Activated CD4-positive, CD25-positive, alpha-beta regulatory T cell treated with anti-CD3 and anti-CD28 coated beads, Interleukin-2, amount 50 U/mL, for 72 hours (primary cell): ENCODE measurements at places on chromosomes 5 and 9.

DNA sequence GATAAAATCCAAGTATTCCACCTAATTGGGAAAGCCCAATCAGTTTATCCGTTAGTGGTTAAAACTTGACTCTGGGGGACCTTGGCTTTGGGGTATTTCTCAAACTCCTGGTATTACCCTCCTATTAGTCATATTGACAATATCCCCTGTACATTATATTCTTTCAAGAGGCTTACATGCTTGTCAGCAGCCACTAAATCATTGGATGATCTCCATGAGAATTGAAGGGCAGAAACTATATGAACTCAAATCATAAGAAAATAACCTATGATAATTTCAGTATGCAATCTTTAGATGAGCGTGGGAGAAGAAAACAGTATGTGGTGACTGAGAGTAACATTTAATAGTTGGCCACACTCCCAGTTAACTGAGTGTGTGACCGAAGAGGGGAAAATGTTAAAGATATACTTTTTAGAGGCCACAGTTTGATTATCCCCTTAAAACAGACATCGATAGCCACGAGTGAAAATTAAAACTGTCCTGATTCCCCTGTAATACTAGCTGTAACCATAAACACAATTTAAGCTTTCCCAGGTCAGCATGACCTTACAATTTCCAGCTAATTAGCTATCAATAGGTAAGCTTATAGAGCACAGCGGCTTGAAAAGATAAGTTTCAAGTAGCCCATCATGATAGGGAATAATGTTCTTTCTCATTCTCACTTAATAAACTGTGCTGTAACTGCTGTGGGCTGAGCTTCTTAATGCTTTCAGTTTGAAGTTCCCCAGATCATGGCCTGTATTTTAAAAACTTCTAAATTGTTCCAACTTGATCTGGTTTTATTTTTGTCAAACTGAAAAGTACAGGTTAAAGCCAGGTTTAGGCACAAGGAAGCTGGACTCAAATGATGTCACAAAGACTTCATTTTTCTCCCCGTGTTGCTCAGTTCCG lies 58.6 kb downstream of the PUM3 start:
- no peak for DNase-seq

GRCh38 chr9:134647359-134648080 lies 5.9 kb downstream of the COL5A1 start:
- no peak for DNase-seq

DNA sequence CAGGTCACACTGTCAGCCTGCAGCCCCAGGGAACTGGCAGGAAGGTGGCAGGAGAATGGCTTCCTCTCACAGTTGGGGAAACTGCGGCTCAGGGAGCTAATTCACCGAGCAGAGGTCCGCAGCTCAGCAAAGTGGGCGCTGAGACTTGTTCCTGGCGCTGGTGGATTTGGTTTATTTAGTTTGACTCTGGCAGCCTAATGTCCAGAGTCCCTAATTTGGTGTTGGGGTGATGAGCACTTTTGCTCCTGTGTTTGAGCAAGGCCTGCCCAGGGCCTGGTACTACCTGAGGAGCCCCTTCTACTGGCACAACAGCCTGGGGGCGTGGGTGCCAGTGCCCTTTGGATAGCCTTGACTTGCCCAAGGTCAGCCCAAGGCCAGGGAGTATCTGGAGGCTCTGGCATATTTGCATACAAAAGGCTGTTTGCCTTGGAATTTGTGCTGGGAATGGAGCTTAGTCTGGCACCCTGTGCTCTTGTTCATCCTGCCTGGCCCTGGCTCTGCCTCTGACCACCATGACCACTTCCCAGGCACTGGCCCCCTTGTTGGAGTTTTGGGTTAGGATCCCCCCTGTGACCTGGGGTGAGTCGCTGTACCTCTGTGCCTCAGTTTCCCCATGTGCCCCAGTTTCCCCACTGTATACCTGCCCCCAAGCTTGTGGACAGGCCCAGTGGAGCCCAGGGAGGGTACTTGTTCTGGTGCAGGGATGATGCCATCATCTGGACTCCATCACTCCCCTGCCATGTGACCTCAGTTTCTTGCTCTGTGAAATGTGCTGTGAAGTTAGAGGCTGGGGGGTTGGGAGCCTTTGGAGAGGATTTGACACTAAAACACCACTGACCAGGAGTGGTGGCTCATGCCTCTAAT lies 1.4 kb downstream of the SUSD3 start:
- no peak for DNase-seq

DNA sequence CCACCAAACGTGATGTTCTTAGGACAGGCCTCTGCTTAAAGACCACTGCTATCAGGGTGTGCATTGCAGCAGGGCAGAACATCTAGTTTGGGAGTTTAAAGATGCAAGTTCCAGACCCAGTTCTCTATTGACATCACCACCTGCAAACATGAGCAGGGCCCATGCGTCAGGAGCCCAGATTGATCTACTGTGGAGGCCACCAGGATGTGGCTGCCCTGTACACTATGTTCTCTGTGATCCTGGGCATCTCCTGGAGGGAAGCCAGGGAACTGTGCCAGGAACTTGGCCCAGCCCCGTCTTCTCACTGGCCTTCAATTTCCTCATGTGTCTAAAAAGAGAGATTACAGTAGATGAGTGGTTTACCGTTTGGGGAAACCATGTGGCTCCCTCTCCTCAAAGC lies 87.1 kb downstream of the PDE6A start:
- no peak for DNase-seq

DNA sequence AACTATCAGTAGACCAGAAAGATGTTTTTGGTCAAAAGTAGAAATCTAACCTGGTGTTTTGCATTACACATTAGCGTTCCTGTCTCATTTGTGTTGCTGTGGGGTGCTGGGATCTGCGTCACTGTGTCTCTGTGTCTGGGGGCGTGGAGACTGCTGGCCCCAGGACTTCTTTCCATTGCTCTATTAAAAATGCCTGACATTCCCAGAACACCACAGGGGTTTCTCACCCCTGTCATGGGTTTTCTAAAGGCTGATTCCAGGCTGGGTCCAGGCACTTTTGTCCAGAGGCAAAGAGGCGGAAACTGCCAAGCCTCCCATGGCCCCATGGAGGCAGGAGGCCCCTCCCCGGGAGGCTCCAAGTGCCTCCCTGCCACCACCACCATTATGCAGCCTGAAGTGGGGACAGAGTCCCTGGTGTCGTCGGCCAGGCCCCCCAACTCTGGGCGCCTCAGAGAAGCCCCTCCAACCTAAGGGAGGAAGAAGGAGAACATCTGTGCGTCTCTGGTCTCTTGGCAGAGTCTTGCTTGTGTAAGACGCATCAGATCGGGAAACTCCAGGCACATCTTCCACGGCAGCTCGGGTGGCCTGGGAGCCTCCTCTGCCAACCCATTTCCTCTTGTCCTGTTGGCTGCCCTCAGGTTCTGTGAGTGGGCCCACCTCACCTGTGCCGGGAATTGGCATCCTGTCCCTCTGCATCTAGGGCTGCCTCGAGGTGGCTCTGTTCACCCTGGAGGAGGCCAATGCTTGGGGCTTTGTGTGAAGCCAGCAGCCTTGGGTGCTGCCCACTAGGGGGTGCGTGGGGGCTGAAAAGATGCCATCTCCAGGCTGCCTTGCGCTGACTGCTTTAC lies 13.8 kb upstream of the PLEKHG4B start:
- no peak for DNase-seq

DNA sequence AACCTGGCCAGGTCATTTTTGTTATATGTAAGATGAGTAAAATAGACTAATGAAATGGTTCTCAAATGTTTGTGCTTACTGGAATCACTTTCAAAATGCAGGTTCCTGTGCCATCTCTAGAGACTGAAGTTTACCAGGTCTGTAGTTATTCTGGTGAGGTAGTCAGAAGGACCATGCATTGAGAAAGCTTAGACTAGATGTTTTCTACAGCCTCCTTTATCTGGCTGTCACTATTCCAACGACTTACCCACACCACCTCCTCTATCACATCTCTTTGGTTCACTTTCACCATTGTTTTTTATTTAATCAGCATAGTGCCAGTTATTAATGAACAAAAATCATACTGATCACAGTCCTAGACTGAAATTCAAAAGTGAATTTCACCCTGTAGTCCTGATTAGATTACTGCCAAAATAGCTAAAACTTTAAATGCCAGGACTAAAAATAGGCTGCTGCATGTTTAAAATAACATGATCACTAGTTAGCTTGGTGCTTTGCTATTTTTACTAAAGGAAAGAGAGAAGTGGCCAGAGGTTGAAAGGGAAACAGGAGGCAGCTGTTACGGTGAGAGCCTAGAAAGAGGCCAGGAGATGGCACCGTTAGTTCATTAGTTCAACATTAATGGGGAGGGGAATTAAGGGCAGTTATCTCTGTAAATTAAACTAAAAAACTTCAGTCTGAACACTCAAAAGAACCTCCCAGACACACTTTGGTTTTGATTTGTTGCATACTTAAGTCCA lies 13.9 kb upstream of the FNIP1 start:
- DNase-seq = no peak
